Activated CD4-positive, alpha-beta T cell treated with anti-CD3 and anti-CD28 coated beads, Interleukin-2, Interleukin-6, amounts not matched to agents 100 ng/mL and 50 ng/mL, durations not matched to agents 16 hours and 8 hours (primary cell): ENCODE measurements at places on chromosomes 4 and X.

DNA sequence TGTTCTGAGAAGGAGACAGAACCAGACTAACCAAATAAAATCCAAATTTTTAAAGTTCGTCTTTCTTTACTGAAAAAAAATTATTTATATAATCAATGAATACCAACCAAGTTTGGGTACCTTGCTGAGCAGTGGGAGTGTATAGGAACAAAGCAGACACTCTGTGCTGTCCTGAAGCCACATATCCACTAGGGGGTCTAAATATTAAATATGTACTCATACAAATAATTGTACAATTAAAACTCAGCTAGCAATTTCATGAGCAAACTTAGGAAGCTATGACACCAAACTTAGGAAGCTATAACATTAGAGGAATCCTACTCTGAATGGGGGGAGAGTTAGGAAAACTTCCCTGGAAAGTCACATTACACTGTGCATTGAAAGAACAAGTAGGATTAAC, 582.0 kb upstream of the EPHA5 start:
- no peak for DNase-seq

GRCh38 chrX:48685416-48685815, 1.8 kb downstream of the WAS start:
- DNase-seq: no peak

DNA sequence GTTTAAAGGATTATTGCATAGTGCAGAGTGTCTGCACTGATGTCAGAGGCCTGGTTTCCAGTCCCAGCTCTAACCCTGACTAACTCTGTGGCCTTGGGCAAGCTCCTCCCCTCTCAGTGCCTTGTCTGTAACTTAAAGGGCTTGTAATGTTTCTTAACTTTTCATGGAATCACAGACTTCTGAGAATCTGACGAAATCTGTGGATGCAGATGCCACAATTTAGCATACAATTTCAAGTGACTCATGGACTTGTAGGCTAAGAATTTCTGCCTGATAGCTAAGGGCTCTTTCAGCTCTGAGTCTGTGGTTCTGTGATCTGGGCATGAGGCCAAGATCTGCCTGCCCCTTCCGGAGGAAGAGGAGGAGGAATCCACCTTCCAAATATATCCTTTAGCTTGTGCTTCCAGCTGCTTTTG, 236.9 kb downstream of the AR start:
- DNase-seq: no peak

DNA sequence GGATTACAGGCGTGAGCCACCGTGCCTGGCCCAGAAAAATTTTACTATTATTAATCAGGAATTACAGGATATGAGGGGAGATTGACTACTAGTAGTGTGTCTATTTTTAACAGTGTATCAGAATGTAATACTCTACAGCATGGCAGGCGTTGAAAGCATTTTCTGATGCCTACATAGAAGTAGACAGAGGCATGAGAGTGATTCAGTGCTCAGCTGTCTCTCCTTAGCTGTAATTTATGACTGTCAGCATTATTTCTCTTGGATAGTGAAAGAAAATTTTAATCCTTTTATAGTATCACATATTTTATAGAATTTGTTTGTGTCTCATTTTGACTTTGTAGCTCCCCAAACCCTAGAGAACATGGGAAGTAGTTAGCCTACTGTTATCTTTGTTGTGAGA, 20.7 kb downstream of the ARHGAP24 start:
- DNase-seq: no peak

DNA sequence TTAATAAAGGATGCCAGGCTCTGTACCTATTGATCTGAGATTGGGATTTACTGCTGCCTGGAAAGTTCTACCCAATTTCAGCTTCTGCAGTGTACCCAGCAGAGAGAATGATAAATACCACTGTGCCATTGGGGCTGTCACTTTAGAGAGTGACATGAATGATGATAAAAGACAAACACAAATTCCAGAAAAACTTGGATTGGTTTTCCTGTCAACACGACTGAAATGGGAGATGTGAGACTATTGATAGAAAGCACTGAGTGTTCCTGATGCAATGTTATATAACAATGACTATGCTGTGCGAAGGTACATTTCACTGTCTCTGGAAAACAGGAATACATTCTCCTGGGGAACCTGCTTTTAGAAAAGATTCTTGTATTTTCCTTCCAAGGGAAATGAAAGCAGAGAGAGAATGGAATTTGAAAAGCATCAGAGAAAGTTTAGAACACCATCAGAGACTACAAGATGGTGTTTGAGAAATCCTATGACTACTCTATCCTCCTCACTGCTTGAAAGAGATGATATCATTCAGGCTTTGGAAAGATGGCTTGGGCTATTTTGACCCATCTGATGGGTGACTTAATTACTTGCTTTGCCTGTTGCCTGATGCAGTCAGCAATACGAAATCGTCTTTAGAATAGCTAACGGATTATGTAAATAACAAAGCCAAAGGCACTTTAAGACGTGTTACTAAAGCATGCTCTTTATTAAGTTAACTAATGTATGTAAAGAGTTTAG, 49.7 kb downstream of the MID1IP1 start:
- DNase-seq: no peak

- DNase-seq: no peak
Measured at GRCh38 chr4:39525822-39526690, 1.2 kb downstream of the UGDH start.

- DNase-seq: peak; percentile 44
Measured at GRCh38 chr4:146465628-146466027, 56.1 kb downstream of the SLC10A7 start.
